ENCODE measurements at places on chromosomes 7 and 10.

DNA sequence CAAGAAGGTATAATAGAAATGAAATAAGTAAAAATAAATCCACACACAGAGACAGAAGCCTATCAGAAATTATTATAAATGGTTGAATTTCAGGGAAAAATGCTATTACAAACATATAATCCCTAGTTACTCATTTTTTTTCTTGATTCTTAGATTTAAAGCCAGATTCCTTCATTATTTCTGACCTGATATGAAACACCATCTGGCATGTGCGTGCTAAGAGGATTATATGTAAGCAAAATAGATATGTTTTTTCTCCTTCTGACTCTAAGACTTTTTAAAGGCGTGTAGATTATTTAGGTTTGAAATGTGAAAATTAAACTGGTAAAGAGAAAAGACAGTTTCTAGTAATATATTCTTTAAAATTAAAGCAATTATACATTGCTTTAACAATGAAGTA, 236.7 kb upstream of the ETV1 start:
- DNase-seq: no peak

- no peak for DNase-seq
Measured at GRCh38 chr7:134246347-134246746, 70.4 kb downstream of the SLC35B4 start.

GRCh38 chr10:78849731-78850130, 219.0 kb upstream of the ZMIZ1 start:
- DNase-seq: no peak

DNA sequence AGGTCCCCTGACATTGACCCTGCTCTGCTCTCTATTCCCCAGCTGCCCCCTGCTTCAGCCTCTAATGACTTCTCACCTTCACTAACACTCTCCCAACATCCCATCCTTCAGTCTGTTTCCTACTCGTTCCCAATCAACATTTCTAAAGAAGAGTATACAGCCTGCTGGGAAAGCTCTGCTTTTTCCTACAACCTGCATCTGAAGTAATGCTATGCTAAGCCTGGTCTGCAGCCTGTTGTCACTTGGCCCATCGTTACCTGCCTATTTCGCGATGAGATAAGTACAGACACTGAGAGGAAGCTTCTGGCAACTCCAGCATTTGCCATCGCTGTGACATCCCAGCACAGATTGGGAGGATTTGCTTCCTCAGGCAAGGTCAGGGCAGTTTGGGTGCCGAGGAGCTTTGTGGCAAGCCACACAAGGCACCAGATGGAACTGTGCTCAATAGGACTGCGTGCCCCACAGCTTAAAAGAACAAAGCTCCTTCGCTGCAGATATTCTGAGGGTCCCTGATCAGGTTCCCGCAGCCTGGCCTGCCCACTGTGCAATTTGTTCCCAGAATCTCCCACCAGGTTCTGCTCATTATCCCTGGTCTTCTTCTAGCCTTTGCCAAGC, 51.4 kb downstream of the PKD1L1 start:
- no peak for DNase-seq

GRCh38 chr7:17105701-17106100, 192.8 kb upstream of the AHR start:
- DNase-seq: no peak

- no peak for DNase-seq
Measured at GRCh38 chr10:94276140-94276539, 86.6 kb downstream of the NOC3L start.

GRCh38 chr7:106231856-106232490, 52.8 kb downstream of the NAMPT start:
- no peak for DNase-seq

GRCh38 chr7:20270371-20270770, 53.2 kb upstream of the MACC1 start:
- DNase-seq: no peak

DNA sequence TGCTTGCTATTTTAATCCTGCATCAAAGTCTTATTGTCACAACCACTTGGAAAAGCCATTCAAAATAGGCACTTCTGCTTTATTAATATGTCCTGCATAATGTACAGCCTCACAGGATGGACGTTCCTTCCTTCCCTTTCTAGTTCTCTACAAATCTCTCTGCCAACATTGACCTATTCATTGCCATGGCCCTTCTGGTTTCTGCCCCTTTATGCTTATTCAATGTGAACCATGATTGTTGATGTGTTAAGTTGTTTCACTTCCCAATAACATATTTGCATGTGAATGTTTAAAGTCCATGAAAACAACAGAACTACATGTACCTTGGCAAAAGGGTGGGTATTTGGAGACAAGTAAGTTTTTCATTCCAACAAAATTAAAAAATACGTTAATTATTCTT, 45.7 kb downstream of the COL28A1 start:
- no peak for DNase-seq

GRCh38 chr10:52923520-52923919, 150.9 kb upstream of the MBL2 start:
- DNase-seq: no peak

DNA sequence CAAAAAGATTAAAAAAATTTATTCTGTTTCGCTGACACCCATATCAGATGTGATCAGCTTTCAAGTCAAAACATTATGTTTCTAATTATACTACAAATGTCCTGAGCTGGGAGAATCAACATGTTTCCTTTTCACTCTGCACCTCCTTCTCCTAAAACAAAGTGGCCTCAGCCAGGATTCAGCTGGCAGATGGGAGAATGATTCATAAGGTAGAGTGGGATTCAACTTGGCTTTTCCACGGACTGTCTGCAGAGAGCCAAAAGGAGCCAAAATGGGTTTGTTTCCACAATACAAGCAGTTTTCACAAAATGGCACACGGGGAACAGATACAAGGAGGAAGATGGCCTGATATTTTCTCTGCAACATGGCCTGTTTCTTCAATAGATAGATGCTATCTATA, 376.5 kb upstream of the PRKCQ start:
- no peak for DNase-seq

- DNase-seq: no peak
Measured at GRCh38 chr7:55063633-55064032, 44.8 kb downstream of the EGFR start.

Data from anterior cingulate cortex (tissue), 58 donors.